ENCODE measurements at places on chromosomes 2 and 18.

DNA sequence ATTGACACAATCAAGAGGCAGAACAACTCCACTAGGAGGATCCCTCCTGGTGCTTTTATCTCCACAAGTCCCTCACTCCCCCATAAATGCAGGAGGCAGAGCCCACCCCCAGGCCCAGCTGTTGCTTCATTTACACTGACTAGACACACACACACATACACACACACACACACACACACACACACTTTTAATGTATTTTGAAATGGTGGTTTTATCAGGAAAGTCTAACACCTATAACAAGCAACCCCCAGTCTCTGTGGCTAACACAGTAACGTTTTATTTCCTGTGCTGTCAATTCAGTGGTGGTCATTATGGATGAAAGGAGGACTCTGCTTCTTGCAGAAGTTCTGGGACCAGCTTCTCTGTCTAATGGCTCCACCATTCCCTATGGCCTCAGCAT, 125.4 kb upstream of the FOSL2 start:
- no peak for DNase-seq

DNA sequence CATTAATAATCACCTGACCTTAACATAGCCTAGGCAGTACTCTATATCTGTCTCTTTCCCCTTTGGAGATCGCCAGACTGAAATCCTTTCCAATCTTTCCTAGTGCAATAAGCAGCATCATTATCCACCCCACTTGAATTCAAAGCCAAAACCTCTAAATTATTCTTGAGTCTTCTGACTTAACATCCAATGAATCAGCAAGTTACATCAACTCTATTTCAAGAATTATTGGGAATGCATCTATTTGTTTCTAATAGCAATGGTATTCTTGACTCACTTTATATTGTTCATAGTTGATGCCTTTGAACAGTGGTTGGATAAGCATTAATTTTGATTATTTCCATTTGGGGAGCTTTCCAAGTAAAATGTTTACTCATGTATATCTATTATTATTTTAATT, 144.8 kb downstream of the ZNF804A start:
- DNase-seq: no peak

DNA sequence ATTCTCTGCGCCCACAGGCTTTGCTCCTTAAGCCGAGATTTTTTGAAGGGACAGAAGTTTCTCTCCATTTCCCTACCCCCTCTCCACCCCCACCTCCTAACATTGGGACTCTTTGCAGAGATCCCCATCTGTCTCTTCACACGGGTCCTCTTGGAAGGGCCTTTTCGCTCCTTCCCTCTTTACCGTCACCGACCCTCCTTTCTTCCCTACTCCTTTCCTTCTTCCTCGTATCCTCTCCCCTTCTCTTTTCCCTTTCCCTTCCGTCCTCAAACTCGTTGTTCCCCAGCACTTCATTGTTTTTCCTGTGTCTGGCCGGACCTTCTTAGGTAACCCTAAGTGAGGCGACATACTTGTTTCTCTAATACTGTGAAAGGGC, 660 bp downstream of the COPS7B start:
- DNase-seq: no peak

DNA sequence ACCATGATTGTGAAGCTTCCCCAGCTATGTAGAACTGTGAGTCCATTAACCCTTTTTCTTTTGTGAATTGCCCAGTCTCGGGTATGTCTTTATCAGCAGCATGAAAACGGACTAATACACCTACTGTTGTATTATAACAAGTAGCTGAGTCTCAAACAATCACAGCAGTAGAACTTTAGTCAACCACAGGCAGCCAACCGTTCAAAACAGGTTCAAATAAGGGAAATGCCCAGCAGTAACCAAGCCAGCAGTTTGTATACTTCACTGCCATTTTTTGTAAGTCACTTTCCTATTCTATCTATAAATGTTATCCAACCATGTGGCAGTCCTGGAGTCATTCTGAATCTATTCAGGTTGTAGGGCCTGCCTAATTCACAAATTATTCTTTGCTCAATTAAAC, 1560.6 kb upstream of the SLC39A10 start:
- DNase-seq: no peak

DNA sequence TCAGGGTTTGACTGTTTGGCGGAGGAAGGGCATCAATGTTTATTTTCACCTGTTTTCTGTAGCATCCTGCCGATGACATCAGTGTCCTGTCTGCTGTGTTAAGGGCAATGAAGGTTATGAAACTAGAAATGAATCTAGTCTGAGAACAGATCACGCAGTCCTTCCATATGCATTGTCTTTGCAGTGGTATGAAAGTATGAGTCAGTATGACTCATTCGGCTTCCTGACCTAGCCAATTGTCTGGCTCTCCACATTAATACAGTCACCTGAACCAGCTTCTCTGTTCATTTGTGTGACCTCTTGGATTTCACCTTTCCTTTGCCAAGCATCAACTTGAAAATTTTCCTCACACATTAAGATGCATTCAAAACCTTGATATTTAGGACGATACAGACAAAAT, 353.8 kb downstream of the RND3 start:
- DNase-seq: no peak

DNA sequence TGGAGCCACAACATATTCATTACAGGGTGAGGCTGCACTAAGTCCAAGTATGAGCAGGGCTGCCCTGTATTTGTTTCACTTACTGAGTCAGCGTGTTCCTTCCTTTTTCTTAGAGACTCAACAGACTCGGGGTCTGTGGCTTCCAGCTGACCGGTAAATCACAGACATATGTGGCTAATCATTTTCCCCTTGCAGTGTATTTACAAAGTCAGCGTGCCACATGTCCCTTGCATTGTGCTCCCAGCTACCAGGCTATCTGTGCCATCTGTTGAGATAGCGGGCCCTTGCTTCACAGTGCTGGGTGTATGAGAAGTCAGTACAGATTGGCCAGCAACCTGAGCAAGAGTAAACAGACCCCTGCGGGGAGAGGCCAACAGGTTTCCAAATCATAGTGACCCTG, 254.3 kb downstream of the LRRTM1 start:
- DNase-seq: no peak

DNA sequence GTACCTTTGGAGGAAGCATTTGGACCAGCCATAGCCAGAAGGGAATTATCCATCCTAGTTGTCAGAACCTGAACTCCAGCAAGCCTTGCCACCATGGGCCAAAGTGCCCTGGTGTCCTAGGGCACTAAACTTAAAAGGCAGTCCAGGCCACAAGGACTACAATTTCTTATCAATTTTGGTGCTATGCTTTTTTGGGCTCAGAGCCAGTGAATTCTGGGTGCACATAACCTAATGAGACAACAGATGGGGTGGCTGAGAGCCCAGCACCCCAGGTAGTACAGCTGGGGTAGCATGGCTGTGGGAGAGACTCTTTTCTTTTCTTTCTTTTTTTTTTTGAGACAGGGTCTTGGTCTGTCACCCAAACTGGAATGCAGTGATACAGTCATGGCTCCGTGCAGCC, 14.4 kb upstream of the RANBP2 start:
- no peak for DNase-seq

DNA sequence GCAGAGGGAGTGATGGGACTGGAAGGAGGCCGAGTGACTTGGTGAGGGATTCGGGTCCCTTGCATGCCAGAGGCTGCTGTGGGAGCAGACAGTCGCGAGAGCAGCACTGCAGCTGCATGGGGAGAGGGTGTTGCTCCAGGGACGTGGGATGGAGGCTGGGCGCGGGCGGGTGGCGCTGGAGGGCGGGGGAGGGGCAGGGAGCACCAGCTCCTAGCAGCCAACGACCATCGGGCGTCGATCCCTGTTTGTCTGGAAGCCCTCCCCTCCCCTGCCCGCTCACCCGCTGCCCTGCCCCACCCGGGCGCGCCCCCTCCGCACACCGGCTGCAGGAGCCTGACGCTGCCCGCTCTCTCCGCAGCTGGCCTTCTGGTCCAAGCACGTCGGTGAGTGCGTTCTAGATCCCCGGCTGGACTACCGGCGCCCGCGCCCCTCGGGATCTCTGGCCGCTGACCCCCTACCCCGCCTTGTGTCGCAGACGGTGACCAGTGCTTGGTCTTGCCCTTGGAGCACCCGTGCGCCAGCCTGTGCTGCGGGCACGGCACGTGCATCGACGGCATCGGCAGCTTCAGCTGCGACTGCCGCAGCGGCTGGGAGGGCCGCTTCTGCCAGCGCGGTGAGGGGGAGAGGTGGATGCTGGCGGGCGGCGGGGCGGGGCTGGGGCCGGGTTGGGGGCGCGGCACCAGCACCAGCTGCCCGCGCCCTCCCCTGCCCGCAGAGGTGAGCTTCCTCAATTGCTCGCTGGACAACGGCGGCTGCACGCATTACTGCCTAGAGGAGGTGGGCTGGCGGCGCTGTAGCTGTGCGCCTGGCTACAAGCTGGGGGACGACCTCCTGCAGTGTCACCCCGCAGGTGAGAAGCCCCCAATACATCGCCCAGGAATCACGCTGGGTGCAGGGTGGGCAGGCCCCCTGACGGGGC, 4.6 kb downstream of the PROC start:
- DNase-seq: no peak

- no peak for DNase-seq
These were observed 12.0 kb downstream of the ANKRD44 start for GRCh38 chr2:197298609-197299008.

- no peak for DNase-seq
These were observed 254.0 kb downstream of the CALCRL start for GRCh38 chr2:187194049-187194448.

DNA sequence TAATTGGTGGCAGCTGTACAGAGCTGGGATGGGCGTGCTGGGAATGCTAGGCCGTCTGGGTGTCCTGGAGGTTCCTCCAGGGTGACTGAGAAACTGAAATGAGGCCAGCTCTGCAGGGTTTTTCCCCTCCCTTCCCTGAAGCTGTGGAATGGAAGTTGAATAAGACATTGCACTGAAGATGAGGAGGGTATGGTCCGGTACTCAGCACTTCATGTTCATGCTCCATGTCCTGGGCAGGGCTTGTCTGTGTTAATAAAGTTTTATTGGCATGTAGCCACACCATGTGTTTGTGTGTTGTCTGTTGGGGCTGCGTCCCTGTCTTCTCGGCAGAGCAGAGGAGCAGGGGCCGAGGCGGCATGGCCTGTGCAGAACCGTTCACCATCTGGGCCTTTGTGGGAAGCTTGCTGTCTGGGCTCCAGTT, 154.0 kb downstream of the LDLRAD4 start:
- DNase-seq: no peak

DNA sequence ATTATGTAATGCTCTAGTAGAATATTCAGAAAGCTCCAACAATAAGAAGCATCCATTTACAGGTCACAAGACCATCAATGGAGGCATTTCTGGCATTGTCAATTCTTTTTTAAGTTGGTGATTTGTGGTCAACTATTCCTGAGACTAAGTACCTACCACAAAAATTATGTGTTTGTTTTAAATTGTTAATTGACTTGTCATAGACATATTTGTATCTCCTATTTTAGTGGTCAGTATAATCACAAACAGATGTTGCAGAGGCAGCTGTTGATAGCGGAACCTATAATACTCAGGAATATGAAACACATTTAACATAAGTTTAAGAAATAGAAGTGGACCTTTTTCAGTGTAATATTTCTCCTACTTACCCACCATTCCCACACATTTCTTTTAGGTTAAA, 430.1 kb downstream of the CCDC85A start:
- DNase-seq: no peak

- no peak for DNase-seq
These were observed 34.1 kb upstream of the CTAGE1 start for GRCh38 chr18:22451796-22452195.

DNA sequence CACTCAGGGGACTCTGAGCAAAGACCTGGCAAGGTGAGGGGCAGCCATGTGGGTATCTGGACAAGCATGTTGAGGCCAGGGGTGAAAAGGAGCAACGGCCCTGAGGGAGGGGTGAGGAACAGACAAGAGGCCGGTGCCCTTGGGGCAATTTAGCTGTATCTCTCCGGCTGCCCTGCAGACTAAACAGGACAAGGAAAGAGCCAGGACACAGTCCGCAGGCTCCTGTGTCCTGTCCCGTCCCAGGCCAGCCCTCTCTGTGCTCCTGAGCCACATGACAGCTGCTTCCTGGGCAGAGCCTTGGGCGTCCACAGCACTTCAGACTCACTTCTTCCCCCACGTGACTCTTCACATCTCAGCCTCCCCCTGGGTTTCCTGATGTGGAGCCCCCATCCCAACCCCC, 206.1 kb downstream of the KLHL29 start:
- DNase-seq: no peak

DNA sequence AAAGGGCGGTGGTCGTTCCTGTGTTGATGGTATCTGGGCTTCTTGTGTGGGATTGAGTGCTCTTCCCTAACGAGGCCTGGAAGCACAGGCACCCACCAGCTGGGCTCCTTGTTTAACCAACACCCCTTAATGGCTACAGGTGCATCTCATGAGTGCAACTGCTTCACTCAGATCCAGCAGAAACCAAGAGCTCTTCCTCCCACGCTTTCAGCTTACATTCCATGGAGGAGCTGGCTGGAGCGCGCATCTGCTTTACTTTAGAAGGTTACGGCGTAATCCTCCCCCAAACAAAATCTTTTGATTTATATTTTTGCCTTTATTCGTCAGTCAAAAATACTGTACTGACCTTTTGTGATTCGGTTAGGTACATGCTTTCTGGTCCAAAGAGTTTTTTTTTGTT, 174.7 kb downstream of the LTBP1 start:
- no peak for DNase-seq

DNA sequence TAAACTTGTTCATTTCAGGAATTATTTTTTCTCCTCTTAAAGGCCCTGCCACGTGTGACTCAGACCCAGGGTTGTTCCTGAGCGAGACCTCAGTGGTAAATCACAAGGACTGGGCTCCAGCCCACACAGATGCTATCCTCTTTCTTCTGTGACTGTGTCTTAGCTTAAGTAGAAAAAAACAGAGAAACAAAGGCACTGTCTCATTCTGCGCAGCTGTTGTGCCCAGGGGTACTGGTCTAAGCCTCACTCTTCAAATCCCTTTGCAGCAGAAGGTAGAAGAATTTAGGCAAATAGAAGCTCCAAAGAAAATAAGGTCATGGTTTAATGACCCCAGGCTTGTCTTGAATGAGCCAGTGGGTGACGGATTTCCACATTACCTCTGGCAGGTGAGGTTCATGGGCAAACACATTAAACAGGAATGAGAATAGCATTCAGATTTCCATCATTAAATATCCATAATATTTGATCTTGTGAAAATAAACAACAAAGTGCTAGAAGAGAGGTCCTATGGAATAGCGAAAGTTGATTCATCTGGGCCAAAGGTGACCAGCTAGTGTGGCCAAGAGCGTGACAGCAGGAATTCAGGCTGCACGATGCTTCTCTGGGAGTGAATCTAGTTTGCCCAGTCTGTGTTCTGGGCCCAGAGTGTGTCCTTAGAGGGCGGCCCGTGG, 63.3 kb downstream of the LIPG start:
- no peak for DNase-seq

- no peak for DNase-seq
These were observed 101.5 kb upstream of the HS6ST1 start for GRCh38 chr2:128420131-128420530.

- no peak for DNase-seq
These were observed 90.0 kb downstream of the TRIB2 start for GRCh38 chr2:12806549-12807242.

GRCh38 chr2:111884592-111884964, 585 bp upstream of the ANAPC1 start:
- DNase-seq: no peak
